ENCODE measurements at places on chromosomes 2 and 18.

DNA sequence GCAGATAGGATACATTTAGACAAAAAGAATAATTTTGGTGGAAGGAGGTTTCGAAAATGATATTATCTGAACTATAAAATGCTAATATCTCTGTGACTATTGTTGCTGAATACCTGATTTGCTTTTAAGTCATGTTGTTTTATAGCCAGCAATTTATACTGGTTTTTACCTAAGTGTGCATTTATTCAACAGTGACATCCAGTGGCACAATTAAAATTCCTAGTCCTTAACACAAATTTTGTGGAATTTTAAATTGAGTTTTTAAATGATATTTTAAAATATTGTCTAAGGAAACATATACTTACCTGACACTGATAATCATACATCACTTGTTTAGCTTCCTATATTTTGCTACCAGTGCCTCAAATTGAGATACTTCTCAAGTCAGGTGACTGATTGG, 144.8 kb downstream of the ARHGAP28 start:
- DNase-seq: no peak

DNA sequence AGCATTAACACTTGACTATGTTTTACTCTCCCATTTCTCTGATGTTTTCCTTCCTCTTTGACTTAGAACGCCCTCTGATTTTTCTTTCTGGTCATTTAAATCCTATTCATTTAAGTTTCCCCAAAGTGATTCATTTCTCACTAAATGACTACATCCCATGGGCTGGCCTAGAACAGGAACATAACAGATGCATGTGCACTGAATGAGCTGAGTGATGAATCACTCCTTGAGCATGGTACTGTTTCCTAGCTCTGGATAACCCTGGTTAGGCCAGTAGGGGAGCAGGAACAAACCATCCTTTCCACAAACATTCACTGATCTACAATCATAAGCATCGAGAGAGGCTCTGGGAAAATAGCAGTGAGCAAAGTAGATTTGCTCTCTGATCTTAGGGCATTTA, 221.9 kb upstream of the SETBP1 start:
- no peak for DNase-seq

- DNase-seq: no peak
Observed at GRCh38 chr2:176188774-176189680, 559 bp downstream of the HOXD1 start.

DNA sequence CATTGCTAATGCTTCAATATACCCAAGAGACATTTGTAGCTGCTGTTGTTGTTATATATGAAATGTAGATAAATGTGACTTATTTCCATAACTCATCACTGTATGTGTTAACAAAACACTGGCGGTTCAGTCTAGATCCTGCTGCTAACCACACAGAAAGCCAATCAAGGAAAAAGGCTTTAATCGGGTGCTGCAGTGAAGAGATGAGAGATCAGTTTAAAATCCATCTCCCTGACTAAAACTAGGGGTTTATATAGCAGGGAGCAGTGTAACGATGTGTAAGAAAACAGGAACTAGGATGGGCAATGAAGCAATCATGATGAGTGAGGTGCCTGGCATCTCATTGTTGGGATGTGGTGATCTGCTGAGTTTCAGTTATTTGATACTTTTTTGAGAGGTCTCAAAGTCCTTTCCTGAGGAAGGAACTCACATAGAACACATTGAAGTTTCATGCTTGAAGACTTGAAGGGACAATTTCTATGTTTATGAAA, 677.7 kb upstream of the CDH7 start:
- no peak for DNase-seq

GRCh38 chr2:142041996-142042395, 88.8 kb downstream of the LRP1B start:
- DNase-seq: no peak

DNA sequence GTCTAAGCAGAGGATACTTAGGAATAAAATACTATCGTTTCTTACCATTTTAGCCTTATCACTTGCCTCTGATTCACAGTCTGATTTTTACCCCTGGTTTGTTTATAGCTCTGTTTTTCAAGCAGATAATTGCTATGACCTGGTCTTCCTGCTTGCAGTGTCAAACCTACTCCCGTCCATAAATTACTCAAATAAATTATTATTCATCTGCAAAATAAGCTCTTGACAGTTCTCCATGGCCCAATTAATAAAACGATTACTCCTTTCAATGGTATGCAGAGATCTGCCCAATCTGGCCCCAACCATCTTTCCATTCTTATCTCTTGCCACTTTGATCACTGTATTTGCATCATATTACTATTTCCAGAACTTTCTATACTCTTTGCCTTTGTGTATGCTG, 354.0 kb downstream of the CCDC85A start:
- DNase-seq: no peak

- no peak for DNase-seq
Observed at GRCh38 chr2:178152033-178152432, 39.8 kb downstream of the RBM45 start.

DNA sequence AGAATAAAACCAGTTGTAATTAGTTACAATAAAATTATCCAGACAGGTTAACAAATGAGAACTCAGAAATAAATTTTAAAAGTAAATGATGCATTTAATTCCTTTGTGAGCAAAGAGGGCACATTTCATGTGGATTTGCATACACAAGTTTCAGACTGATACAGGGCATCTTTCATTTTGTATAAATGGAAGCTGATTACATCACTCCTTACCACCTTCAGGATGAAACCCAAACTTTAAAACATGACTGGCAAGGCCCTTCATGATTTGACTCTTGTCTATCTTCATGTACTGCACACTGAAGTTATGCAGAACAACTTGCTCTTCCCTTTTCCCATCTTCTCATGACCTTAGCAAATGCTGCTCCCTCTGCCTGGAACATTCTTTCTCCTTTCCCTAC, 26.9 kb downstream of the EFEMP1 start:
- DNase-seq: no peak
